Endothelial cell of coronary artery (primary cell): ENCODE measurements at places on chromosomes 5 and 9. TPM values are rescaled to one million over a fixed set of nuclear protein-coding genes. Genes with fewer than 3 reads are reported as not detected.

Gene SGCD
- 0.28 TPM in 1 of 2 replicates, not detected in the other for total RNA-seq

Gene SLC46A2
- not detected in 2 replicates for total RNA-seq

Gene FAM221B
- total RNA-seq: not detected in 2 replicates

Gene FOXD1
- total RNA-seq: 0.09 and 0.38 TPM in 2 replicates
